ENCODE measurements at places on chromosomes 6 and 20.

DNA sequence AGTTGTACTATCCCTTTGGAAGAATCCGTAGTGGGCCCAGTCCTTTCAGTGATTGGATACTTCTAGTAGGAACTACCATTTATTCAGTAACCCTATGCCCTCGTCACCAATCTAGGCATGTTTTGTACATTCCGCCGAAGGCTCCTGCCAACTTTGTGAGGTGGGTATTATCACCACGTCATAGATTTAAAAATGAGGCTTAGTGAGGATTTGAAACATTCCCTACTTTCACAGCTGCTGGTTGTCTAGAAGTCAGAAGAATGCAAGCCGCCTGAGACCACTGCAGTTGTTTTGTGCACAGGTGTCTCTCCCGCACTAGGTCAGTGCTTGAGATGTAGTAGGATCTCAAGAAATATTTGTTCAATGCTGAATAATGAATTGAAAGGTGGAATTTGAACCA, 32.6 kb downstream of the ENPP1 start:
- DNase-seq, result no peak

GRCh38 chr6:104789770-104790190, 69.9 kb downstream of the HACE1 start:
- DNase-seq, result no peak

- DNase-seq, result no peak
Observed at GRCh38 chr20:26276554-26277210, 580.0 kb upstream of the ZNF337 start.

DNA sequence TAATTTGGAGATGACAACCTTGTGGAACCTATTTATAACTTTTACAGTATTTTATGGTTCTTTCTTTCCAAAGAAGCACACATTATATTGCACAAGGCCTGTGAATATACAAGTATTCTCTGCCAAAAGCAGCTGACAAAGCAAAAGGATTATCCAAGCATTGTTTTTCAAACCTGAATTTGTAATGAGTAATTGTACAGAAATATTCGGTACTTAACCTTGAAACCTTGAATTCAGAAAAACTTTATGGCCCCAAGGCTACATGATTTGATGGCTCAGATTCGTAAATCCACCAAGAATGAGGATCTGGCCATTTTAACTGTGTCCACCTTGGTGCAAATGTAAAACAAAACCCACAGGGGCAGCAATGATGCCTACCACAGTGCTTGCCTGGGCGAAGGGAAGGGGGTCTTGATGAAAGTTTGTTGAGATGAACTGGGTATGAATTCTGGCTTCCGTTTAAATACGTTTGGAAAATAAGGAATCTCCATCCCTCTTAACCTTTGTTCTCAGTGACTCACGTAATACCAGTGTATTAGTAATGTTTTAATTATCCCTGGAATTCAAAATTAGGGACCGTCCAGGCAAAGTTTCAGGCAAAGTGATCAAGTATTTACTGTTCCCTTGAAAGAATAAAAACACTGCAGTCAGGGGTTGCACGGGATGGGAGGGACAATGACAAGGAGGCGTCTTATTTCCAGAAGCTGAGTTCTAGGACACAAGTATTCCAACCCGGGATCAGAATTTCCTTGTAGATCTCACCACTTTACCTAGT, 2.7 kb upstream of the RBM24 start:
- no peak for DNase-seq

DNA sequence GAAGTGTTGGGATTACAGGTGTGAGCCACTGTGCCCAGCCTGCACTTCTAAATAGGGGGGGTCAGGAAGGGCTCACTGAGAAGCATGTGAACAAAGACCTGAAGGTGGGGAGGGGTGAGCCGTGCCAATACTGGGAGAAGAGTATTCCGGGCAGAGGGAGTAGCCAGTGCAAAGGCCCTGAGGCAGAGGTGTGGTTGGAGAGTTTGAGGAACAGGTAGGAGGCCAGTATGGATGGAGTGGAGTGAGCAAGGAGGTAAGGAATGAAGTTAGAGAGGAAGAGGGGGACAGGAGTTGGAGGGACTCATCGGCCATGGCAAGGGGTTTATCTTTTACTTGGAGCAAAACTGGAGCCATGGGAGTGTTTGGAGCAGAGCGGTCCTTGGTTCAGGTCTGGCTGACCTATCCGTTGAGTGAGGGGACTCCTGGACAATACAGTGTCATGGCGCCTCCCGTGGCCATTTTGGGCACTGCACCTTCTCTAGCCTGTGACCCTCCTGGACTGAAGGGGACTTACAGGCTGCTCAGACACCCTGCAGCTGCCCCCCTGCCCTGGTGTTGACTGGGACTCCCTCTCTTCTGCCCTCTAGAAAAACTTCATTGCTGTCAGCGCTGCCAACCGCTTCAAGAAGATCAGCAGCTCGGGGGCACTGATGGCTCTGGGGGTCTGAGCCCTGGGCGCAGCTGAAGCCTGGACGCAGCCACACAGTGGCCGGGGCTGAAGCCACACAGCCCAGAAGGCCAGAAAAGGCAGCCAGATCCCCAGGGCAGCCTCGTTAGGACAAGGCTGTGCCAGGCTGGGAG, 12.1 kb downstream of the FOXS1 start:
- peak; percentile 48 for DNase-seq

- DNase-seq, result no peak
Observed at GRCh38 chr6:25278261-25278913, 787 bp upstream of the CARMIL1 start.
